ENCODE measurements at places on chromosomes 12 and 14.

DNA sequence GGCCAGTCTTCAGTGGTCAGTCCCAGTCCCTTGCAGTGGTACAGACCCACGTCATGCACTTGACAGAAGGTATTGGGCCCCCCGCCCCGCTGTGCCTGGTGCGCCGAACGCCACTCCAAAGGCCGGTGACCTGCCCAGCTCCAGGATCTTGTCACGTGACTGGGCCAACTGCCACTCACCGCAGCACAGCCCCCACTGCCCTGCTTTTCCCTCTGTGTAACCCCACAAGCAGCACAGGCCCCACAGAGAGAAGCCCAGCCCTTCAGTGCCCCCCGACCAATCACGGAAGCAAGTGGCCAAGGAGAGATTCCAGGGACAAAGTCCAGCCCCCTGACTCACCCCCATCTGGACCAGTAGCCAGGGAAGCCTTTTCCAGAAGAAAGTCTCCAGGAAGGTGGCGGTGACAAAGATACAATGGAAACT is 498 bp downstream of the GPR132 start:
- no peak for DNase-seq

DNA sequence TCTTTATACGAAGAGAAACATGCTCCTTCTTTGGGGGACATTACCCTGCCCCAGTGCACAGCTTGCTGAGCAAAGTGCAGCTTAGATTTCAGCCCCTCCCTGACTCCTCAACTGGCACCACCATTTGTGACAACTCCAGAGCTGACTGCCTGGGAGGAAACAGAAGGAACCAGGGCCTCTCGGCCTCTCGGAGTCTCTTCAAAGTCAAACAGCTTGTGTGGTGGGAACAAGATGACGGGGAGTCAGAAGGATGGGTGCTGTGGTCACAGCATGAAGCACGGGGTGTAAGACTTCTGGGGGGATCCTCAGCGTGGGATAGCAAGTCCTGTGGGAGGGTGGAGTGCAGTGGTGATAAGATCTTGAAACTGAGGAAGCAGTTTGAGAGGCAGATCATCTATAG is 123.5 kb upstream of the BCL2L14 start:
- DNase-seq: no peak

DNA sequence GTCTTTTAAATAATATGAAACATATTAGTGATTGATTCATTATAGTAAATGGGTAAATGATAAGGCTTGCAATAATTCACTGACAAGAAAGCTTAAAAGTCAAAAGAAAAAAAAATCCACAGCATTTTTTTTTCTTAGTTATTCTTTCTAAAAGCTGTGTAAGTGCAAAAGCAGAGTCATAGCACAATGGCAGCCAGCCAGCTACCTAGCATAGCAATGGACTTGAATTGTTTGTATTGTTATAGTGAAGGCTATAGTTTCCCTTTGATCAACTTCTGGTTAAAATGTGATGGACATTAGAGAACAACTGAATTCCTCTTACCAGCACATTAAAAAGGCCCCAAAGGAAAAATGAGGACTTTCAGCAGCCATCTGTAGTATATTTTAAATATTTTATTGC is 232.1 kb downstream of the NAV3 start:
- no peak for DNase-seq

DNA sequence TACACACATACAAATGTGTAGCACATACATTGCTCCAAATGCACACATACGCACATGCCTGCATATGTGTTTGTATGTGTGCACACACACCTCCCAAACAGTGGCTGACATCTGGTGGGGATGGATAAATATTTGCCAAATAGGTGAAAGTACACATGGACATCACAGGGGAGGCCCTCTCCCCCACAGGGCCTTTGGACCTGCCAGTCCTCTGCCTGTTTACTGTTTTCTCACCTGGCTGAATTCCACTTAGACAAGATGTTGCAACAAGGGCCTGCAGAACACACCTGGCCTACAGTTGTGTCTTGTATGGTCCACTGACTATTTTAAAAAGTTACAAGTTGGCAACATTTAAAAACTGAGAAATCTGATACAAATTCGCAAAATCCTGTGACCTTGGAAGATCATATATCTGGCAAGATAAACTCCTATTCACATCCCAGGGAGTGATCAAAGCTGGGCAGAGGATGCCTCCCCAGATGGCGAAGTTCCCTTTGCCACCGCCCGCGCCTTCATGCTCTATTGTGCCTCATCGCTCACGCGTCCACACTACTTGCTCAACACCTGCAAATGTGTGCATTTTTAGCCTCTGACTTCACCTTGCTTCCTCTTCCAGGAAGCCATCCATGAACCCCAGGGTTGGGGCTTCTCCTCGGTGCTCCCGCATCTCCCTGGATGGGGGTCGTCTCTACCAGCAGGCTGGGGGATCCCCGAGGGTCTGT is 118.4 kb upstream of the FZD10 start:
- DNase-seq: no peak

- DNase-seq: peak; percentile 20
Observed at GRCh38 chr12:51009056-51009440, 17.1 kb downstream of the SLC11A2 start.
